ENCODE measurements at places on chromosomes 5 and 9.
A peak's percentile ranks its signal among the peaks of the same experiment; 100 is the strongest.

- DNase-seq = no peak
Measured at GRCh38 chr9:125842242-125842641, 95.1 kb downstream of the PBX3 start.

DNA sequence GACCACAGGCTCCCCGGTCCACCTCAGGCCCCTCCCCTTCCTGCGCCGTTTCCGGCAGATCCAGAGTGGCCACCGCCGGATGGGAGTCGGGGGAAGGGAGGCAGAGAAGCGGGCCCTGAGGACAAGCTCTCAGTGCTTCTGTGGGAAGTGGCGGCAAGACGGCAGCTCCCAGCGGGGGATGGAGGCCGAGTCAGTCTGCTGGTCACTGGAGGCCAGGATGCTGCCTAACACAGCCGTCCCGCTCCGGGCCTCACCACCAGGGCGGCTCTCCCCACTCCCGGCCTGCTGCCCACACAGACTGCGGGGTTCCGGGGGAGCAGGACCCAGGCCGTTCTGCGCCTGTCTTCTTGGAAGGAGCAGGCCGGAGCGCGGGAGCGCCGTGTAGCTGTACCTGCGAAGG is 31.4 kb downstream of the FXN start:
- DNase-seq = no peak

- no peak for DNase-seq
Measured at GRCh38 chr5:81005708-81006107, 45.5 kb downstream of the RASGRF2 start.

GRCh38 chr9:89412951-89413350 is 85.0 kb downstream of the SEMA4D start:
- DNase-seq = no peak

DNA sequence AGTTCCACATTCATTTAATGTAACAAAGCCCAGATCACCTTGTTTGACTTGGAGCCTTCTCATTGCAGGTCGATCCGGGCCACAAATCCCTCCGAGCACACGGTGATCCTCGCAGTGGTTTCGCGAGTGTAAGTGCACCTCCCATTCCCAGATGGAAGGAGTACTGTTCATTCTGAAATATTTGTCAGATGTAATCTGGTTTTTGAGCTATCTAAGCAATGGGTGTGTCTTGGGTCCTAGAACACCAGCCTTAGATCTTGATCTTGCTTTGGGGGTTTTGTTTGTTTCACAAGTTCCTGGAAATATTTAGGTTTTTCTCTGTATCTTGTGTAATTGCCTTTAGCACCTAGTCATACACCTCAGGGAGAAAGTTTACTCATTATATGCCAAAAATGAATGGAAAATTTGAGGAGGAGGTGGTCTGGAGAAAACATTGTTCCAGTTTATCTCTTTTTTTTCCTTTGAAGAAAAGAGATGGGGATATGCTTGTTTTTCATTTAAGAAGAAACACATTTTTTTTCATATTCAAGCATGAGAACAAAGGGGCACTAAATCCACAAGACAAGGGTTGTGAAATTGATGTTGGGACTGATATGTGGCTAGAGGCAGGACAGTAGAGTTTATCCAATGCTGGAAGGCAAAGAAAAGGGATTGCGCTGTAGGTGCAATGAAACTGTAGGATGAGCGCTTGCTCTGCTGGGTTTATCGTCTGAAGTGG is 118.6 kb downstream of the PDE8B start:
- DNase-seq = no peak

DNA sequence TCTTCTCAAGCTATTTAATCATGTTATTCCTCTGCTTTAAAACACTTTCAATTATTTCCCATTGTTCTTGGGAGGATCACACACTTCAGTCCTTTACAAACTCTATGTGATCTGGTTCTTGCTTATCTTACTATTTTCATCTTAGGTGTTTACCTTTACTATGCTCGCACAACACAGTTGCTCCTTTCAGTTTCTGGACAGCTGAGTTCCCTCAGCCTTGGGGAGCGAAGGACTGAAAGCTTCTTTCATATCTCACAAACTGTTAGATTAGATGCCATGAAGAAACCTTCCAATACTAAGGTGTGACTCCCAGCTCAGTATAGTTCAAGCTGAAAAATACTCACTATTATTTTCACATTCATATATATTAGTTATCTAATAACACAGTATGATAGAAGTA is 117.9 kb downstream of the CDC42SE2 start:
- no peak for DNase-seq

GRCh38 chr5:10734037-10734709 is 26.9 kb downstream of the DAP start:
- no peak for DNase-seq

- no peak for DNase-seq
Measured at GRCh38 chr9:18923167-18923566, 109.8 kb downstream of the SAXO1 start.

DNA sequence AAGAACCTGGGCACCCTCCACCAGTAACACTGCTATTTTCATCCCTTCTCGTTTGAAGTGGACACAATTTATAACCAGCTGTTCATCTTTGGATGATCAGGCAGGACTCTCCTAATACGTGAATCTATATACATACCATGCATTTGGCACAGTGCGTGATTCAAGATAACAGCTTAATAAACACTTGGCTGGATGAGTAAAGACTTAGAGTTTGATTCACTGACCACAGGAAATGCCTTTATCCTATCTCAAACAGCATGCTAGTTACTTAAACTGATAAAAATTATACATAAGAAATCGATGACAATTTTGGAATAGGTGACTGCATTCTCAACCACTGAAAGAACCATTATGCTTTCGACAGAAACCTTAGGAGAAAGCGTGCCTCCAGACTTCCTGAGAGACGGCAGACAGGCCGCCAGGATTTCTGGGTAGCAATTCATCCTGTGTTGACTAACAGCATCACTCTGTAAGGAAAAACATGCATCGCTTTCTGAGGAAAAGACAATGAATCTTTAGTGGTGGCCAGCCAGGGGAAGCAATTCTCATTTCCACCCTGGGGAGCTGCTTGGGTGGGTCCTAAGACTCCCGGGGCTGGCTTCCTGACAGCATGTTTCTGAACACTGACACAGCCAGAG is 9.7 kb downstream of the MRPL36 start:
- no peak for DNase-seq

DNA sequence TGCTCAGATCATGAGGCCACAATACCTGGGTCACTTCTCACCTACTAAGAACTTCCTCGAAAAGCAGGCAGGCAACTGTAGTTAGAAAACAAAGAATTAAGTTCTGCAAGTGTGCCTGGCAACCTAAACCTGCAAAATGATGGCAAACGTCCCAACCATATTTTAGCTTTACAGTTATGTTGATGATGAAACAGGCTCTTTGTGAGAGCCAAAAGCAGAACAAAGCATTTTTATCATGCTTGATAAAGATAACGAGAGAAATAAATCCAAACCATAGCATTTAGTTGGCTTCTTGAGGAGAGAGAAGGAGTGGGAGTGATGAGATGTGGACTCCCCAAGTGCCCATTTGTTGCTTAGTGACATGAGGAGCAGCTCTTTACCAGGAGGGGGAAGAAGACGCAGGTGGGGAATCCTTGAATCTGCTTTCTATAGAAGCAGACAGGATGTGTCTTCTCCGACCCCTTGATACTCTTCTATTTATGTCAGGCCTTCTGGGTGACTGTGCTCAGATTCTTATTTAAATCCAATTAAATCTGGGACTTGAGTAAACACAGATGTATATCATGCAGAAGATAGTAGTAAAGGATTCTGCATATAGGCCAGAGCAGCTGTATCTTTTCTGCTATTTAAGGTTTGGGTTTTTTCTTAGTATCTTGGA is 221.2 kb downstream of the TMEM167A start:
- no peak for DNase-seq

DNA sequence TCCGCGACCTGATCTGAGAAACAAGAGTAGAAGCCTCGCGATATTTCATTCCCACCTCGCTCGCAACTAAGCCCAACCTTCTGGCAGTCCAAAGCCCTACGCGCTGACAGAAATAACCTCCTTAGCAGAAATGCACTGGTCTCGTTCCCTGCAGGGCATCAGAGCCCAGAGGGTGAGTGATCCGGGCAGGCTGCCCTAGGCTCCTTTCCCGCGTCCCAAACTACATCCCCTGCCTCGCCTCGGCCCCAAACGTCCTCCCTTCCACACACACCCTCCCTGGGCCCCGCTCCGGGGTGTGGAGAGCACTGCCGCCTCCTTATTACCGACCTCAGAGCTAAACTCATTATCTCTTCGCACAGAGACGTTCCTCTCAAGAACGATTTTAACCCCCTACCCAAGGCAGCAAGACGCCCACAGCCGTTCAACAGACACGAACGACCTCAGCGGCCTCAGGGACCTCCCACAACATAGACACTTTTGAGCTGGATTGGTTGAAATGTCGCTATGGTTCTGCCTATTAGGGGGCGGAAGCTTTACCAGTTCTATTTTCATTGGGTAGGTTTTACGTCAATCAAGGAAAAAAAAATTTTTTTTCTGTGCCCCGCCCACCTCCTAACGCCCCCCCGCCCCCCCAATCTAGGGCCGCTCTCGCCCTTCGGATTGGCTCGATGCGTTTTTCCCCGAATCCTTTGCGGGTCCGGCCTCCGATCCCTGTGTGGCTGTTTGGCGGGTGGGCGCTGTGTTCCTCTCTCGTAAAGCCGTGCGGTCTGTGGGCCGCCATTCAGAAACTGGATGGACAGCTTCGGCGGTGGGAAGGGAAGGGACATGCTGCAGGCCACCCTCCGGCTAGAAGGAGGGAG is at the start of gene CETN3:
TSS of gene CETN3 (minus strand) at position 439 of the 860 bp plus-strand sequence. CDS start at position 344, 95 bp downstream.
- peak; percentile 93 for DNase-seq

GRCh38 chr9:114028646-114029045 is 49.5 kb downstream of the AMBP start:
- peak; percentile 49 for DNase-seq

DNA sequence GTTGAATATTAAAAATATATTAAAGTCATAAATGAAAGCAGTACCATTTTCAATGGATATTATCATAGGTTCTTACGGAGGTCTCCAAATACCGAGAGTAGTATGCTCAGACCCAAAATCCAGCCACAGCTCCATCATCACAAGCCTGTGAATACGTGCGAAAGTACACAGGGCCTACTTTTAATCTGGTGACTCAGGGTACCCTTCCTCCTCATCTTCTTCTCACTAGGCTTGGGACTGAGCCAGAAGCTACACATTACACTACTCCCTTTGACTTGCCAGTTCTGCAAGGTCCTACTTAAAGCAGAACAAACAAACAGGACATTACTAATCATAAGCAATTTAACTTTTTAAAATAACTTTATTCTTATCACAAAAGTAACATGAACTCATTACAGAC is 7.6 kb upstream of the RIC1 start:
- DNase-seq = no peak

- DNase-seq = no peak
Measured at GRCh38 chr5:58615972-58616371, 33.1 kb downstream of the RAB3C start.

DNA sequence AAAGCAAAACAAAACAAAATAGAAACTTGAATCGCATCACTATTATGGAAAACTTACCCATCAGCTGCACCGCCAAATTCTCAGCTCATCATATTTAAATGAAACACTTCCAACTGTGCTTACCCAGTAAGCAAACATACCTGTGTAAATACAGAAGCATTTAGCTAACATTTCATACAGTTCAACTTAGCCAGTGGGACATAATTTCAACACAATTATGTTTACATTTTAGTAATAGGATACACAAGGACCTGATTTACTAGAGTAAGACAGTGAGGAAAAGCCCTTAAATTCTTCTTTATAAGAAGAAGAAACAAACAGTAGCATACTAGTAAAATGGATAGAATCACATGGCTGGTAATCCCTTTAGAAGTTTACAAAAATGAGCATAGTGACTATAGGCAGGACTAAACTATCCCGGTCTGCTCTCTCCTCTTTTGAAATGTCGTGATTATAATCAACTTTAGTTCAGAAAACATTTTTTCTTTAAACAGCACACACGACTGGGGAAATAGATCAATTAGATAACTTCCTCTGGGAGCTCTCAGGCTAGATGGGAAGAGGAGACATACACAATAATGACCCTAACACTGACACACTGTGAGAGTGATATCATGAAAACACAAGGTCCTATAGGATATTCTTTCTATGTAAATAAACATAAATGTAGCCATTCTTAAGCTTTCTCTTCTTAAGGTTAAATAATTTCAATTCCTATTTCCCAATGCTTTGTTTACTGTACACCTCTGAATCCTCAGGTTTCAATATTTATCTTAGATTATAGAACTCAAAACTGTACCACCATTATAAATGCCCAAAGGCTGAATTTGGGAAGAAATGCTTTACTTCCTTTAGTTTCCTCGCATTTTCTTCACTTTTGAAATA is 15.9 kb upstream of the CDC20B start:
- no peak for DNase-seq

- no peak for DNase-seq
Measured at GRCh38 chr9:91985692-91986091, 35.7 kb upstream of the ROR2 start.

GRCh38 chr5:87115839-87116364 is 151.8 kb upstream of the RASA1 start:
- DNase-seq = no peak
